ENCODE measurements at places on chromosomes 7 and 10.

GRCh38 chr10:123990889-123991288 is 99.3 kb upstream of the CPXM2 start:
- DNase-seq: no peak

- DNase-seq: no peak
Measured at GRCh38 chr7:108071551-108071950, 58.6 kb downstream of the LAMB4 start.

DNA sequence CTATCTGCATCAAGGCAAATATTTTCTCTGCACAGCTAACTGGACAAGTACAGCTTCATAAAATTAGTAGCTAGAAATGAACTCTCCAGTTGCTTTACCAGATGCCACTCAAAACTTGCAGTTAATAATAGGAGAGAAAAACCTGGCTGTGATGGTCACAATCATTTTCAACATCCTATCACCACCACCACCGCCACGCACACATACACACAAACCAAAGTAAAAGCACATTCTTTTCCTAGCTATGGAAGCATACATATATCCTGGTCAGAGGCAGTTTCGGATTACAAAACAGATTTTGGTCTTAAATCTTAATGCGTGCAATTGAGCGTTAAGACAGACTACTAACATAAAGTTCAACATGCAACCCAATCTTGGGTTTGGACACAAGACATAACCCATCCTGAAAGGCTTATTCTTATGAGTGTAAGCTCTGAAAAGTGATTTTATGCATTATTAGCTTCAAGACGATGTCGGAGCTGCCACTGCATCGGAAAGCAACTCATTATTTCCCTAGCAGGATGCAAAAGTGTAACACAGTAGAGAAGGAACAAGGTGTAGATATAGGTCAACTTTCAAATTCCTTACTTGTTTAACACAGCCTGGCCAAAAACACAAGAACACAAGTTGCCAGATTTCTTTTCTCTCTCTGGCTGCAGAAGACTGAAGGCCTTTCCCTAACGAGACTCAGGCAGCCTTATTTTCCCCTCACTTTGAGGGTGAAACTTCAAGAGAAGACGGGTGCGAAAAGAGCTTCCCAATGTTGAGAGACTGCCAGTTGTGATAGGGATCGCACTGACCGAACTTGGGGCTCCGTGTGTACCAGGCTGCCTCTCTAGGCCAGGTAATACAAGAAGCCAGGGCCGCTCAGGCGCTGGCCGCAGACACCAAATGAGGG is 1.2 kb downstream of the CACUL1 start:
- peak; percentile 80 for DNase-seq

DNA sequence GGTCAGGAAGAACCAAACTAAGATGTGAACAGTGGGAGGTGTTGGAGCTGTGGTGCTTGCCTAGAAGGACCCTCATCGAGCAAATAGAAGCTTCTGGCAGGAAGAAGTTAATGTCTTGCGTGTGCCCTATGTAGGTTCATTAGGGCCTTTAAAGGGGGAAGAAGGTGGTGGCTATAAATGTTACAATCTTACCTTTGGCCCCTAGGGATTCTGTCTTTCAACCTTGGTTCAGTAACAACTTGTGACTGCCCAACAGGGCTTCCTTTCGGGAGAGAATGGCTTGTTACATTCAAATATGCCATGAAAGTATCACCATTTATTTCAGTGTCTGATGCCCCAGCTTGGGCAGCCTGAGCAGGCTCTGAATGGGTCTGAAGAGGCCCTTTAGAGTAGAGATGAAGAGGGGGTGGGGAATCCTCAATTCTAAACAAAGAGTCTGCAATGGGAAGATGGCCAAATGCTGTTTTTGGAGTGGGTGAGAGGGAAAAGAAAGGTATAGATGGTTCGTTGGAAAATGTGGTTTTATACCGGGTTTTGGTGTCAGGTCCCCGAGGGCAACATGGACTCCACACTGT is 108.0 kb downstream of the TCF7L2 start:
- no peak for DNase-seq

GRCh38 chr10:108849688-108850087 is 1073.6 kb downstream of the XPNPEP1 start:
- DNase-seq: no peak

DNA sequence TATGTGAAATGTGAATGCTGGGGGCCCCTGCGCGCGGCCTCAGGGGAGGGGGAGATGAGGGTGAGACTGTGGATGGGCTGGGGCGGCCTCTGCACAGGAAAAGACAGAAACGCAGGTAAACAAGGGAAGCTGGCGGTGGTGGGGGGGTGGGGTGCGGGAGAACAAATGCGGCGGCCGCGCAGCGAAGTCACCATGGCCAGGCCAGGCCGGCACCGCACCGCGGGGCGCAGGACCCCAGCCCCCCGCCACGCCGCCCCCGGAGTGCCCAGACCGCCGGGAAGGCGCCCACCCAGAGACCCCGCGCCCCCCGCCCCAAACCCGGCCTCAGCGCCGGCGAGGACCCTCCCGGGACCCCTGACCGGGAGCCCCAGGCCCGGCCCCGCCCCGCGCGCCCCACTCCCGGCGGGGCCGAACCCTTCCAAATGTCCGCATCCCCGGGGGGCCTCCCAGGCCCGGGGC is 14.5 kb upstream of the DNAAF5 start:
- no peak for DNase-seq
